ENCODE measurements at places on chromosomes 2 and 18.

DNA sequence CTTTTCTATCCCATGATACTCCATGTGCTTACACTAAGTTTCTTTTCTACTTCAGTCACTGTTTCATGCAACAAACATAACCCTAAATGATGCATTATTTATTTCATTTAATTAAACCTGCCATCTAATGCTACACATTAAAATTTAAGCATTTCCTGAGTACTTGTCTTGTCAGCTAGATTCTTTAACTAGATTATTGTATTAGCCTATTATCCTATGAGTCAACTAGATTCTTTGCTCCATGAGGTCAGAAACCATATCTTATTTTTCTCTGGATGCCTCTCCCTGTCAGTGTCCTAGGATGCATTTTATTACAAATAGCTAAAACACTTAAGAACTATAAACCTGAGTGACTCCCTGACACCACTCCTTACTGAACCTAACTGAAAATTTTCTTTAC lies 652.4 kb downstream of the SLC4A3 start:
- no peaks in the 10 kb centered on the region for H3K27me3 ChIP-seq
- H3K4me1 ChIP-seq, result peaks cover 15% of the 10 kb centered on the region
- DNase-seq, result no peak
- H3K36me3 ChIP-seq, result no peaks in the 10 kb centered on the region

DNA sequence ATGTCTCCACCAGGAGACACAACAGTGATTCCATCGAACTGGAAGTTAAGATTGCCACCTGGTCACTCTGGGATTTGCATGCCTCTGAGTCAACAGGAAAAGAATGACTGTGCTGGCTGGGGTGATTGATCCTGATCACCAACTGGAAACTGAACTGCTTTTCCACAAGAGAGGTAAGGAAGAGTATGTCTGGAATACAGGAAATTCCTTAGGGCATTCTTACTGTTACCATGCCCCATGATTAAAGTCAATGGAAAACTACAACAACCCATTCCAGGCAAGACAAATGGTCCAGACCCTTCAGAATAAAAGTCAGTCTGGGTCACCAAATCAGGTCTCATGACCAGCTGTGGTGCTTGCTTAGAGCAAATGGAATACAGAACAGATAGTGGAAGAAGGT lies 12.0 kb upstream of the DDX1 start:
- no peaks in the 10 kb centered on the region for H3K36me3 ChIP-seq
- no peak for DNase-seq
- H3K27ac ChIP-seq, result no peak overlapping the region
- H3K4me1 ChIP-seq, result no peaks in the 10 kb centered on the region

GRCh38 chr18:68489013-68489792 lies 225.7 kb downstream of the TMX3 start:
- no peaks in the 10 kb centered on the region for H3K4me1 ChIP-seq
- no peaks in the 10 kb centered on the region for H3K36me3 ChIP-seq
- H3K27ac ChIP-seq, result no peak overlapping the region
- no peak for DNase-seq
- H3K27me3 ChIP-seq, result no peaks in the 10 kb centered on the region
- no peak overlapping the region for H3K4me3 ChIP-seq

- H3K4me1 ChIP-seq, result no peaks in the 10 kb centered on the region
- DNase-seq, result no peak
- H3K4me3 ChIP-seq, result no peak overlapping the region
- no peak overlapping the region for H3K27ac ChIP-seq
- no peaks in the 10 kb centered on the region for H3K36me3 ChIP-seq
- no peaks in the 10 kb centered on the region for H3K27me3 ChIP-seq
Measured at GRCh38 chr2:119305497-119306195, 61.0 kb downstream of the C2orf76 start.

GRCh38 chr2:15963977-15964670 lies 23.8 kb downstream of the MYCN start:
- no peaks in the 10 kb centered on the region for H3K27me3 ChIP-seq
- no peaks in the 10 kb centered on the region for H3K36me3 ChIP-seq
- H3K27ac ChIP-seq, result no peak overlapping the region
- no peaks in the 10 kb centered on the region for H3K4me1 ChIP-seq
- no peak for DNase-seq
- H3K4me3 ChIP-seq, result no peak overlapping the region

GRCh38 chr2:85839461-85839860 lies 49.3 kb downstream of the ST3GAL5 start:
- no peaks in the 10 kb centered on the region for H3K36me3 ChIP-seq
- H3K4me1 ChIP-seq, result no peaks in the 10 kb centered on the region
- H3K4me3 ChIP-seq, result no peak overlapping the region

DNA sequence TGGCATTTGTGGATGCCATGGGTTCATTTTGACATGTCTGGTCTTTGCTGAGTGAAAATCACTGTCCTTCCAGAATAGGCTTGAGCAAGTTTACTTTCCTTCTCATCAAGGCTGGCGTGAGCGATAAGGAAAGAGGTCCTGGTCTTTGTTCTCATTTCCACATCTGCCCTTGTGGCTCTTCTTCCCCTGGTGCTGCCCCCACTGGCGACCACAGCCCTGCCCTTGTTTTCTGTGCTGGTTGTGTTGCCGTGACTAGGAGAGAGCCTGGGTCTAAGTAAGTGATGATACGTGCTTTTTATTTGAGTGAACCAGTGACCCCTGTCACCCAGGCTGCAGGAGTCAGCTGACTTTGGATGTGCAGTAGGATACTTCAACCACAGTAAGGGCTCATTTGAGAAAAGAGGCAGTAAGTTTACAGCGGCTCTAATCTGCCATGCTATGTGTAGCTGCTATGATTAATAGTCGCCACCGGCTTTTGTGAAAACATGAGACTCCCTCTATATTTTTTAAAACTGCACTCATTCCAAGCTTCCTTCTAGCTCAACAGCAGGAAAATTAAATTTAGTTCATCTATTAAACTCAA lies 441.7 kb downstream of the RNF144A start:
- no peaks in the 10 kb centered on the region for H3K27me3 ChIP-seq
- no peaks in the 10 kb centered on the region for H3K36me3 ChIP-seq
- no peak for DNase-seq
- H3K4me1 ChIP-seq, result no peaks in the 10 kb centered on the region
- H3K27ac ChIP-seq, result no peak overlapping the region

Data from ascending aorta (tissue), 2 donors.